Inflammatory macrophage treated with lipopolysaccharide for 1 hour (primary cell): ENCODE measurements at places on chromosomes 7 and 10.

DNA sequence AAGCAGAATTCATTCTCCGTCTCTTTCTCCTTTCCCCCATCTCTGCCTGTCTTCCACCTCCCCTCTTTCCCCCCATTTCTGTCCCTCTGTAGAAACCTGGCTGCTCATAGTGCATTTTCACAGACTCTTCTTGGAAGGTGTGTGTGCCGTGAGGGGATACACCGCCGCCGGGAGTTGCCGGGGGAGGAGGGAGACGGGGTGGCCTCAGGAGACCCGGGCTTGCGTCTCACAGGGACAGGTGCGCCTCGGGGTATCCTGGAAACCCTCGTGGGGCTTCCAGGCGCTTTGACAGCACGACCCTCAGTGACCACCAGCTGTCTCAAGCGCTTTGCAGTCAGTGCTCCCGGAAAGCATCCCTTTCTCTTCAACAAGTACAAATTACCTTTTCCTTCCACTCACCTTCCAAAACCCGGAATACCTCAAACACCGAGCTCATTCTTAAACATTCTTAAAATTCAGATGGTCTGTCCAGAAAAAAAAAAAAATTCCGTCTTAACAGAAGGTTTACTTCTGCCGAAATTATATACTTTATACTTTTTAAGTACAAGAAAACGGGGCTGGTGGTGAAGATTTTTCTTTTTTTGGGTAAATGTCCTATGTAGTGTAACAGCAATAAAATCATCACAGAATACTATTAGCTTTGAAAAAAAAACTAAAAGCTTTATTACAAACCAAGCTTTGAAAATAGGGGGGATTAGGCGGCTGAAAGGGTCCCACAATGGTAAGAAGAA, 8.2 kb downstream of the EMX2 start:
- no peak for DNase-seq

GRCh38 chr10:125575843-125576242, 107.1 kb downstream of the TEX36 start:
- DNase-seq = no peak

DNA sequence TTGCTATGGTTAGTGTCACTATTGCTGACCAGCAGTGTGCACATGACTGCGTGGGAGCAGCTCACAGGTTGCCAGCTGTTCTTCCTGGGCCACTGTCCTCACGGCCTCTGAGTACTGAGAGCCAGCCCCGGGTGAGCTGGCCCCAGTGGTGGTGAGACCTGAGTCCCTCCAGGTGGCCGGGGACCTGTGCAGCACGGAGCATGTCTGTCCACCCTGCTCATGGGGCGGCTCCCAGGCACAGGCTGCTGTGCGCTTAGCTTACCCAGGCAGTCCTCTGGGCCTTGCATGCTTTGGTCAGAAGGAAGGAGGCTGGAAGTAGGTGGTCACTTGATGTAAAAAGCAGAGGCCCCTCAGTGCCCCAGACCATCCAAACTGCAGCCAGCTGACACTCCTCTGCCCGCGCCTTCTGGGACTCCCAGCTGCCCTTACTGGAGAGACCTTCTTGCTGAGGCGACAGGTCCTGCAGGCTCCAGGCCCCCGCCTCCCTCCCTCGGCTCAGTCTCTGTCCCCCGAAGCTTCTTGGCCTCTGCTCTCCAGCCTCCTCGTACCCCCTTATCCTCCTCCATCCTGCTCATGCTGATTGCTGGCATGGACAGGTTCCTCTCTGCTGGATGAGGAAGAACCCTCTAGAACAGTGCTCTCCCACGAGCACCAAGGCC, 30.9 kb upstream of the DPYSL4 start:
- DNase-seq = no peak

GRCh38 chr10:83816942-83817341, 322.4 kb upstream of the GHITM start:
- no peak for DNase-seq

DNA sequence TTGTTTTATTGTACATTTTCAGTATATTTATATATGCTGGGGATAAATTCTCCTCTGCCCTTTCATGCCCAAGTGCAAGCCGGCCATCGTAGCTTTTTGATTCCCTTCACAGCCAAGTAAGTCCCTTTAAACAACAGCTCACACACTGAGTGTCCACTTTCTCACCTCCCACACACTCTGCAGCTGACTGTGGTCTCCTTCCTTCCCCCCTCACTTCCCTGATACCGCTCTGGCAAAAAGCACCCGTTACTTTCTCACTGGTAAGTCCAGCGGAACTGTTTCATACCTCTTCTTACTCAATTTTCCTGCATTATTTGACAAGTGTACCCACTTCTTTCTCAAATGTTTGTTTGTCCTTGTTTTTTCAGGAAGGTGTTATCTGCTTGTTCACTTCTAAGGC, 35.2 kb downstream of the MGAM start:
- peak; percentile 87 for DNase-seq
